ENCODE measurements at places on chromosomes 6 and 20.

DNA sequence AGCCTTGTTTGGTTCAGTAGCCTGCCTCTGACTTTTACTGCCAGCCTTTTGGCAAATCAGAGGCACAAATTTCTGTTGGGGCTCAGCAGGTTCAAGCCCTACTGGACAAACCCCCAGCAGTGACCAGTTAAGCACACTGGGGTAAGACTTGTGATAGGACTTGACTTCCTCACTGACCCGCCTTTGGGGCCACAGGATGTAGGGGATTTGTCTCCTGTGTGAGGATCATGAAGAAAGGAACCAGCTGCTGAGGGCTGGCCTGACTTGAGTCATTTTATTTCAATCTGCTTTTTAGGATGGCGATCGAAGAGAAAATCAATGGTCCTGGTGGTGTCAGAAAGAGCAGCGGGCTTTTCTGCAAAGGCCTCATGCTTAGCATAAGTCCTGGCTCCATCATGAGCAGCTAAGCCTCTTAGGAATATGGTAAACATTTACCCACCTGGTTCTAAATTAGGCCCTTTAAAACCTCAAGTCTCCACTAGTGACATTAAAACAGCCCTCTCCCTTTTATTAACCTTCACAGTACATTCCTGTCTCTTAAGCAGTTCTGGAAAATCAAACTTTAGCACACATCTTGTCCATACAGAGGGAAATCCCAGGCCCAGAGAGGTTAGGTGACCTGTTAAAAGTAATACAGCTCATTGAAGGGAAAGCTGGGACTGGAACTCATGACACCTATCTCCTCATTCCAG lies 16.6 kb downstream of the CHMP4B start:
- DNase-seq = no peak

DNA sequence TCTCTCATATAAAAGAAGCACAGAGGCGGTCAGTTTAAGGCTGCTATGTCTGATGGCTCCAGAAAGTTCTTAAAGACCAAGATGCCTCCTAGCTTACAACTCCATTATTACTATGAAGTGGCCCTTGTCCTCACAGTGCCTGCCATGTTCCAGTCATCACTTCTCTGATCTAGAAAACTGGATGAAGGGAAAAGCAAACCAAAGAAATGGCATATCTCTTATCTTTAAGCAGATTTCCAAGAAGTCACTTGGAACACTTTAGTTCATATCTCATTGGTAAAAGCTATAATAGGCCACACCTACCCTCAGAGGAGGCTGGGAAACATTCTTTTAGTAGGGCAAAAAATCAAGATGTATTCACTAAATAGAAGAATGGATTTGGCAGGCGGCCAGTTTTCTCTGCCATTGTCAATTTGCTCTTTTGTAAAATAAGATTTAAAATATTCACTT lies 289.6 kb downstream of the TBC1D7 start:
- DNase-seq = no peak

GRCh38 chr20:38228436-38228835 lies 32.1 kb downstream of the KIAA1755 start:
- no peak for DNase-seq

- DNase-seq = no peak
Measured at GRCh38 chr6:15427331-15428070, 181.6 kb downstream of the JARID2 start.

GRCh38 chr20:37501940-37502339 lies 19.1 kb upstream of the NNAT start:
- no peak for DNase-seq

- no peak for DNase-seq
Measured at GRCh38 chr6:106692112-106692818, 62.9 kb downstream of the QRSL1 start.

- DNase-seq = no peak
Measured at GRCh38 chr20:51354191-51354768, 188.2 kb downstream of the NFATC2 start.

DNA sequence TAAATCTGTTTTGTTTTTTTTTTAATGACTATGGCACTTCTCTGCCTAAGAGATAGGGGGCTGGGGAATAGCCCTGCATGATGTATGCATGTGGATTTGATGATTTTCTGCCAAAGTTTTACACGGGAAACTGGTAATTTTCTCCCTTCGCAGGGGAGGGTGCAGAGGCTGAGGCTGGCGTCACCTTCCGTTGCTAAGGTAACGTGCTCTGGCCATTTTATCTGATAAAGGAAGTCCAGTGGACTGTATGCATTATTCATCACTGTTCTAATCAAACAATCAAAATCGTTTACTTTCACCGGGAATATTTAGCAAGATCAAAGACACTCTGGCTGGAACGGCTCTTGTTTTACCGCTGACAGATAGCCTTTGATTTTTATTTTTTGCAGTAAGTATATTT lies 789 bp downstream of the PHACTR1 start:
- no peak for DNase-seq

GRCh38 chr6:167957626-167958025 lies 39.8 kb upstream of the KIF25 start:
- DNase-seq = no peak

Data from RPMI8226 (cell line).